Fibroblast of skin of right quadriceps (primary cell): ENCODE measurements at places on chromosomes 3 and 15.

DNA sequence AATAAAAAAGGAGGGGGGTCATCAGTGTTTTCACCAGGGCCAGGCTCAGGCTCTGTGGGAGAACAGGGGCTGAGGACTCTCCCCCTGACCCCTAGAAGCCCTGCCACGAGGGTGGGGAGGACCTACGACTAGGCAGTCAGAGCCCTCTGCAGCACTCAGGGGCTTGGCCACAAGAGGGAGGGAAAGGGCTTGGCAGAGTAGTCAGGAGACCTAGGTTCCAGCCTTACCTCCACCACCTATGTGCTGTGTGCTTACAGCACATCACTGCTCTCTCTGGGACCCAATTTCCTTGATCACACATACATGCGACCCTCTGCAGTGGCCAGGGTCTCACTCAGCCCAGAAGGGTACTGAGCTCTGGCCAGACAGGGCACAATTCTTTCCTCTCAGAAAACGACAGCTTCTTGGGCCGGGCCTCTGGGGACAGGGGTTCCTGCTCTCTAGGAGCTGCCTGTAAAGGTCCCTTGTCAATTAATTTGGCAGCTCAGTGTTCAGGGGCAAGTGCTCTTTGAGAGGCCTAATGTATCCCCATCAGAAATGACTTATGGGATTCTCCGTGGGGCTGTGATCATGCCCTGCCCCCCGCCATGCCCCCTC, 16.4 kb upstream of the SKIC8 start:
- DNase-seq = no peak

DNA sequence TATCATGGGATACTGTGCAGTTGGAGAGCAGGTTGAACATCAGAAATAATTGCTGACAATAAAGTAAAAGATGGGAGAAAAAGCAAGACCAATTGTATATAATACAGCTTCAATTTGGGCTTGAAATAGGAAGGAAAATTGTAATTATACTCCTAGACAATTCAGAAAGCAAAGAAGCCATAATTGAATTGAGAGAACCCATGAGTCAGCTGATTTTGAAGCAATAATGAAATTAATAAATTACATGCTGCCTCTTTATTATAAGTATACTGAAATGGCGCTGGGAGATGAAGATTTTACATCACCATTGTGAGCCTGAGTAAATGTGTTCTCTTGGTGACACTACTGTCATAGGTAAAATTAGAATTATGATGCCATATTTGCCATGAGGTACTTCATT, 23.2 kb downstream of the CHRNA3 start:
- DNase-seq = no peak

GRCh38 chr3:141249041-141249440, 17.4 kb downstream of the PXYLP1 start:
- DNase-seq = no peak

DNA sequence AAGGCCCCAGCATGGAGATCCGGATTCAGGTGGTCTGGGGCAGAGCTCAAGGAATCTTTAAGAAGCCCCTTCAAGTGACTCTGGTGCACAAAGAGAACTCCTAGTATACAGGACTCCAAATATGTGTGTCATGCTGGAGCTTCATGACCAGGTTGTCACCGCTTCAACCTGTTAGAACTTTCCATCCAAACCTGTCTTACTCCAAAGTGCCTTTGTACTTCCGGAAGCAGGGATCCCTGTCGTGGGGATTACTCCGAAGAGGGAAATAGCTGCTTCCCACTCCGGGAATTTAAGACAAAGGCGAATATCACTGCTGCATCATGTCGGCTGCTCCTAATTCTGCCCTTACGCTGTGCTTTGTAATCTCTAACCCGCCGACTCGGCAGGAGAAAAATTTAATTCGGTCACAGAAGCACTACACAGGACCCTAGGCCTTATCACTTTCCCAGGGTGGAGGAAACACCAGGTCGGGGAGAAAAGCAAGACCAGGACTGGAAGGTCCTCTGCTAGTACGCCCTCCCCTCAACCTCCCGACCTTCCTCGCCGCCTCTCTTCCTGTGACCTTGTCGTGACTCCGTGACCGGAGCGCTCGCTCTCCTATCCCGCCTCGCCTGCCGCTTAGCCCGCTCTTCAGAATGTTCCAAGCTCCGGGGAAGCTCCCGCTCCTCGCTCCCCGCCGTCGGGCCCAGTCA, 730 bp downstream of the HIGD1A start:
- peak; percentile 16 for DNase-seq

GRCh38 chr15:99445272-99445850, 120.4 kb upstream of the MEF2A start:
- no peak for DNase-seq

DNA sequence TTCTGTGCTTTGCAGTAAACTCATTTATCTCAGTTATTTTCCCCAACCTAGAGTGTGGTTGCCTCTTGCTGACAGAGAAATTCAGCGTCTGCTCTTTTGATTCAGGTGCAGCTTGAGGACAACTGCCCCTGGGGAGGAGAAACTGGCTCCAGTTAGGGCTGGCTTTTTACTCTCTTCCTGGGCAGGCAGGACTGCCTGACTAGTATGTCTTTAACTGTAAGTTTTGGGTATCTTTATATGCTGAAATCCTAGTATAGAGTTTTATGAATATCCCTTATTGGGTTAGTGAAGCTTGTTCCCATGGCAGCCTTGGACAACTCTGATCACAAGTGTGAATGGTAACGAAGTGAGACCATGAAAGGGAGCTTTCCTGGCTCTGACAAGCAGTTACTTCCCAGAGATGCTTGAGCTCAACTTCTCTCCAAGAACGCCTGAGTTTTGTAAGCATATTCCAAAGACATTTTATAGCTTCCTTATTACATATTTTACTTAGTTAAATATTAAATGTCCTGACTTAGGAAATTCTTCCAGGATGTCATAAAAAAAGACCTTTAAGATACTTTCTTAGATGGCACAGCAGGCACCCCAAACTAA, 27.1 kb downstream of the CCNB2 start:
- DNase-seq = no peak
